Astrocyte of the spinal cord (primary cell): ENCODE measurements at places on chromosomes 5 and 9.

DNA sequence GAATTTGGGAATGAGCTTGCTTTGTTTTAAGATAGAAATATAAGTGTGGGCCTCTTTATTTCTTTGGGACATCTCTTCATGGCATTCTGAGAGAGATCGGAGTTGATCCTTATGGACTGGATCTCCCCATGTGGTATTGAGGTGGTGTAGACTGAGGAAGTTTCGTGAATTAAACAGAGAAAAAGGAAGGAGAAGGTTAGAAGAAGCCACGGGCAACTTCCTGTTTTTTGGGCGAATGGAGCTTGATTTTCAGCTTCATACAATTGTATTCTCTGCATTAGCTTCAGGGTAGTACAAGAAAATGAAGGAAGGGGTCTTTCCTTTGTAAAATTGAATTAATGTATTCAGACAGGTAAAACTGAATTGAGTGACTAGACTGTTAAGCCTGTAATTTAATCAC lies 70.5 kb upstream of the HMHB1 start:
- DNase-seq: no peak

DNA sequence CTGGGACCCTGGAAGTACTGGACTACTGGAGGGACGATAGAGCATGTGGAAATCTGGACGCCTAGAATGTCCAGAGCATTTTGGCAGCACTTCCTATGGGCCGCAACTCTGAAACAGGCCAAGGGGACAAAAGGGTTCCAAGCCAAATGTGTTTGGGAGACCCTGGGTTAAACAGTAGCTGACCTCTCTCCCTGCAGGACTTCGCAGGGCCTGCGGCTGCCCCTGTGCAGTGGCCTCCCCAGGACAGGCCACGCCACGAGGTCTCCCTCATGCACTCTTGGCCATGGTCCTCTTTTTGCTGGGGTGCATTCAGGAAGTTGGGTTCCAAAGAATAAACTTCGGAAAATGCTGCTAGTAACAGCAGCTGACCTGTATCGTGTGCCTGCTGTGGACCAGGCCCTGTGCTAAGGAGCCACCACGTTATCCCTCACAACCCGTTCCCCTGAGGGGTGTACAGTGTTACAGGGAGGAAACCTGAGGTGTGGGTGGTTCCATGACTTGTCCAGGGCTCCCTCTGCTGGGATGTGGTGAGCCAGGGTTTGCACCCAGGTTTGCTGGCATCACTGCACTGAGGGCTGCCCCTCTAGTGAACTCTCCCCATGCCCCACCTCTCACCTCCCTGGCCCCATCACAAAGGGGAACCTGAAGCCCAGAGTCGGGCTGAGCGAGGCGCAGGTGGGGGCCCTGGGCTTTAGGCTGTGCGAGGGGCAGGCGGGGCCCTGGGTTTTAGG lies 79.4 kb downstream of the AMBP start:
- DNase-seq: no peak

DNA sequence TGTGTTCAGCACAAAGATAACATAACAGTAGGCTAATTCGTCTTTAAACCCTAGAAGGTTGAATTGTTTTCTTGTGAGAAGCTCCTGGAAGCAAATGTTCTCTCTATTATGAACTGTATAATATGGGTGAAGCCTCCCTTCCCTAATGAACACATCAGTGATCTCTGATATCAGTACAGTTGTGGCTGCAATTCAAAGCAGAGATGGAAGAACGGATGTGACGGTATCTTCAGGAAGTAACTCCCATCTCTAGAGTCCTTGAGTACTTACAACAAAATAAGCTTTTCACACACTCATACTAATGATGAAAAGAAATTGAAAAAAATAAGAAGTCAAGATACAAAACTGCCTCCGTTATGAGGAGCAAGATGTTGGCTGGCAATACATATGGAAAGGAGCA lies 4.5 kb downstream of the HCN1 start:
- DNase-seq: no peak

GRCh38 chr5:79864364-79864763 lies 126.7 kb downstream of the MTX3 start:
- no peak for DNase-seq

- DNase-seq: no peak
Measured at GRCh38 chr5:60802986-60803385, 41.1 kb downstream of the ELOVL7 start.
